ENCODE measurements at places on chromosomes 7 and 10. TPM values are rescaled to one million over a fixed set of nuclear protein-coding genes. Genes with fewer than 3 reads are reported as not detected.

EN2 gene
- total RNA-seq = 6.7 TPM

UTF1 gene
- not detected for total RNA-seq

TMEM270 gene
- total RNA-seq = not detected

HOGA1 gene
- total RNA-seq = 70.8 TPM

CCDC136 gene
- 2.7 TPM for total RNA-seq

DNA sequence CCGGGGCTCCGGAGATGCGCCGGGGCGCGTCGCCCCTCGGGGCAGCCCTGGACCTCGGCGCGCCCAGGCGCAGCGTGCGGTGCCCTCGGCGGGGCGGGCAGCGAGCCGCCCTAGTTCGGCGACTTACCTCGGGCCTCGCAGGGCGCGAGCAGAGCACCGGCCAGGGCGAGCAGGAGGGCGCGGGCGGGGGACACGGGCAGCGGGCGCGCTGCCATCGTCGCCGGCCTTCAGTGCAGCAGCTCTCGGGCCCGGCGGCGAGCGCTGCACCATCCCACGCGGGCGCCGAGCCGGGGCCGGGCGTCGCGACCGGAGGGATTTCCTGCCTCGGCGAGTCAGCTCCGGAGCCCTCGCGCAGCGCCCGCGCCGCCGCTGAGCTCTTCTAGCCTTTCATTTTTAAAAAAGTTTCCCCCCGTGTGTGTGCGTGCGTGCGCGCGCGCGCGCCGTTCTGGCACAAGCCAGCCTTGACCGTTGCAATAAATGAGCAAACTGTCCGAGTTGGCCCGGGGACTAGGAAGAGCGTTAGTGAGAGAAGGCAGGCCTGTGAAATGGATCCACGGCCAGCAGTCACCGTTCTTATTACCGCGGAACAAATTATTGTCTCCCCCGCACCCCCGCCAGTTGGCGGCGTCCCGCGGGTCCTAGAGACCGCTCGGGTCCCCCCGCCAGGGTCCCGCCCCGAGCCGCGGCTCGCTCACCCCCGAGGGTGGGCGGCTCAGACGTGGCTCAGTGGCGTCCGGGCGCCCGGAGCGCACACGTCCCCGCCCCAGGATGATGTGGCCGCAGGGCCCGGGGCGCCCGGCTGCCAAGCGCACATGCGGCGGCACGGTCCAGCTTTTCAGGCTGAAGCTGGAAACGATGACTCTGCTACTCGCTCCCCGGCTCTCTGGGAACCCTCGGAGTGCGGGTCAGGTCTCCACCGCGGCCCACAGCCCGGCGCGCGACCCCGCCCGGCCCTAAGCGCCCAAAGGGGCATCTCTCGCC lies at the start of gene ADAM12:
ADAM12 (minus strand) TSS at position 547 of the 981 bp plus-strand sequence; CDS start at position 215, 332 bp downstream.
- peak; percentile 63 for DNase-seq

GRCh38 chr10:80487421-80487785 lies 33.3 kb downstream of the TSPAN14 start:
- DNase-seq = no peak

DNA sequence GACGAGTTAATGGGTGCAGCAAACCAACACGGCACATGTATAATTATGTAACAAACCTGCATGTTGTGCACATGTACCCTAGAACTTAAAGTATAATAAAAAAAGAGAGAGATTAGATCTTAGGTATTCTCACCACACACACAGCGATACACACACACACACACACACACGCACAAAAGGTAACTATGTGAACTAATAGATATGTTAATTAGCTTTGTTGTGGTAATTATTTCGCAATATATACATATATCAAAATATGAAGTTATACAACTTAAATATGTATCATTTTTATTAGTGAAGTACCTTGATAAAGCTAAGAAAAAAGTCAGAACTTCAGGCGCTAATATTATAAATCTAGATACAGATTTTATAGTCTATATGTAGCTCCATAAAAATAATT lies 849.2 kb downstream of the IPMK start:
- no peak for DNase-seq

DNA sequence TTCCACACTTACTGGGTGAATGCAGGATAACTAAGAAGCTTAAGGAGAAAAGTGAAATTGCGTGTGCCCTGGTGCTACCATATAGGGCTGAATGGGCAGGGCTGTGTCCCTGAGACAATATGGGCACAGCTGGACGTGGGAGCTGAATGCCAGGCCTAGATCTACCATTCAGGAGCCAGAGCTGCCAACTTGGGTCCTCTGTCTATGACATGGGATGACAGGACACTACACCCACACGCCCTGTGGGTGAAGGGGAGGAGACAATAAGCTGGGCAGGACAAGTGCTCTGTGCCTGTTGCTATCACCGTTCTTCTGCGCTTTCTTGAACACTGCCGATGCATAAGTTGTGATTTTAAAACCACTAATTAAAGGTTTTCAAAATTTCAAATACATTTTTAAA lies 293.9 kb downstream of the TNS3 start:
- DNase-seq = no peak

Measured in Caki2 (cell line).